M059J (cell line): ENCODE measurements at places on chromosomes 1 and 21.

- no peak for DNase-seq
Measured at GRCh38 chr1:25700626-25701025, 84.0 kb downstream of the MAN1C1 start.

GRCh38 chr1:221039616-221040015 lies 160.4 kb downstream of the HLX start:
- peak; percentile 77 for DNase-seq

DNA sequence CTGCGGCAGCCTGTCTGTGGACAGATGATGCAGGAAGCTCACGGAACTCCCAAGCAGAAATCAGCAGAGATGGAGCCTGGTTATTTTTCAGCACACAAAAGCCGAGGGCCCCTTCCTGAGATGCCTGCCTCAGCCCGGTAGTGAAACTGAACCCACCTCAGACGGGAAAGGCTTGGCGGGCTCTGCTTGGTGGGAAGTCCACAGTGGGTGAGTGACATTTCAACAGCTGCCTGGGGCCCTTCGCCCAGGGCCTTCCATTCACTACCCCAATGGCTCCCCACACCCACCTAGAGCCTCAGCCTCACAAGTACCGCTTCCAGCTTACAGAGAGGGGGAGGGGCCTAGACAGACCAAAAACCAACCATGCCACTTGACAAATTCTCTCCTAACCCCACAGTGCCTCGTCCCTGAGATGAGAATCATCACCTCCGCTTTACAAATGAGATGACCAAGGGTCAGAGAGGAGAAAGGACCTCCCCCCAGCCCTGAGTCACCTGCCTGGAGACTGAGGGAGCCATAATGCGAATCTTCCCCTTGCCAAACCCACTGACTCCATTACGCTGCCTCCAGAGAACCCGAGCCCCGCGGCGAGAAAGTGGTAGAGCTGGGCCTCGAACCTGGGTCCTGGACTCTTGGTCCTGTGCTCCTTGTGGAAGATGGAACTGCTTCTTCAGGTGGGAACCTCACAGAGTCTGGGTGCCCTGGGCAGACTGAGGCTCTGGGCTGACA lies 3.4 kb upstream of the ECE1 start:
- DNase-seq, result no peak

- no peak for DNase-seq
Measured at GRCh38 chr1:247998811-247999210, 14.6 kb upstream of the OR2L5 start.

DNA sequence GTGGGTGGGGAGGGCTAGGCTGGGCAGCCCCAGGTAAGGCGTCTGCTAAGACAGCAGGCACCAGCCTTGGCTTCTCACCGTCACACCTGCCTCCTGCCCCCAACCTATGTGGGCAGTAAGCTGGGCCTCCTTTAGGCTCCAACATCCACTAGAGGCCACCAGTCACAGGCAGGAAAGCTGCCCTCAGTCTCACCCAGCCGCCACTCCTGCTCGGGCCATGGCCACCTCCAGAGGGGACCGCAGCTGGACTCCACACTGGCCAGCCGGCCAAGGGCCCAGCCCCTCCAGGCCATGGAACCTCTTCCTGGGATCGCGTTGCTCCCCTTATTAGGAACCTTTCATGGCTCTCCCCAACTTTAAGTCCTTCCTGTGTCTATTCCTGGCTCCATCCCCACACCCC lies 74.5 kb downstream of the MRPL37 start:
- no peak for DNase-seq

DNA sequence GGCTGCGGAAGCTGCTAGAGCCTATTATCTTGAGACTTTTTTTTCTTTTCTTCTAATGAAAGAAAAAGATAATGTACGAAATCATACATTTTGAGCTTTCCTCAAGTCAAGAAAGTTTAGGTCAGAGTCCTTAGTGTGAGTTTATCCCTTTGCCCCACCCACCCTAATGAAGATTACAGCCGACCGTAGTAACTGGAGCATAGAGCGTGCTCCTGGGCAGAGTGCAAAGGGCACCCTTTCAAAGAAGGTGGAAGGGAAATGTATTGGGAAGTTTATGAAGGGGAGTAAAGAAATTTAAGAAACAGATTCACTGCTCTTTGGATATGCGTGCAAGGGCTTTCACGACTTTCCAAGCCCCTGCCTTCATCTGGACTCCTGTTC lies 17.2 kb downstream of the GNG12 start:
- no peak for DNase-seq

DNA sequence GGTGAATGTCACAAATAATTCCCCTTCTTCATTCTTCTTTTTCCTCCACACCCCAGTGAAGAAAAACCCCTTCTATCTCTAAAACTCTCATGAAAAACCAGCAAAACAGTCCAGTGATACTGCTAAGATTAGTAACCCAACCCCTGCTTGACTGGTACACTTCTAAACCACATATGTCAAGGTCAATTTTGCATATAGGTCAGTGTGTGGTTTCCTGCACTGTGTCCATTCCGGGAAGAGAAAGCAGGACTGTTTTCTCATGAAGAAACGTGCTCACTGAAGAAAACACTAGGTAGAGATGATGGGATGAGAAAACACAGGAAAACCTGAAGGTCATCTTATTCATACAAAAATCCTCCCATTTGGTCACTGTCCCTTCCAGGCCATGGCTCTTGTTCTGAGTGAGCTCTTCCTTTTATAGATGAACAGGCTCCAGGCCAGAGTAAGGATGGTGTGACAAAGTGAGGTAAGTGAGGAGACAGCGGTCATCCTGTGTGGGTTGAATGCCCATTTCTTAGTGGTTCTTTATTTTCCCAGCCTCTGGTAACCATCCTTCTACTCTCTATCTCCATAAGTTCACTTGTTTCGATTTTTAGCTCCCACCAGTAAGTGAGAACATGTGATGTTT lies 122.7 kb downstream of the FASLG start:
- DNase-seq, result peak; percentile 24

DNA sequence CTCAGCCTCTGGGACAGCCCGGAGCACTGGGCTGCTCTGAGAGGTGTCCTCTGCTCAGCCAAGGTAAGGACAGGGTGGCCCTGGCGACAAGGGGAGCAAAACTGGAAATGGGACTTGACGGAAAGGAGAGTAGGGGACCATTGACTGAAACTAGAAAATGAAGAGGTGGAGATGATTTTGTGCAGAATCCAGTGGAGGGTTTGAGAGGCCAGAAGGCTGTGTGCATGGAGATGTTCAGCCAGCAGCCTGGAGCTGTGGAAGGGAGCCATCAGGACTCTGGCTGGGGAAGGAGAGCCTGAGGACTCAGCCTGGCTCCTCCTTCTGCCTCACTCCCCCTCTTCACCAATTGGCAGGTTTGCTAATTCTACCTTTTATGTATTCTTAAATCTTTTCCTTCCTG lies 114.2 kb downstream of the EDEM3 start:
- no peak for DNase-seq

DNA sequence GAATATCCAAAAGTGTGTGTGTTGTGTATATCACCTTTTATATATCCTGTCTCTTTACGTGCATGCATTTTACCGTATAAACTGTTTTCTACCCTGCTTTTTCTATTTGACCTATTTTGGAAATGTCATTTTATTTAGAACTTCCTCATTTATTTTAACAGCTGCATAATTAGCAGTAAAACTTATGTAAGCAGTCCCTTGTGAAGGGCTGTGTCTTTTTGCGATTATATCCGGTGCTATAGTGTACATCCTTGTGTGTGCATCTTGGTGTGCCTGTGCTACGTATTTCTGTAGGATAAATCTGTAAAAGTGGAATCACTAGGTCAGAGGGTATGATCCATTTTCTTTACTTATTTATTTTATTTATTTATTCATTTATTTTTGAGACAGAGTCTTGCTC lies 7.2 kb downstream of the LGALS8 start:
- DNase-seq, result no peak

DNA sequence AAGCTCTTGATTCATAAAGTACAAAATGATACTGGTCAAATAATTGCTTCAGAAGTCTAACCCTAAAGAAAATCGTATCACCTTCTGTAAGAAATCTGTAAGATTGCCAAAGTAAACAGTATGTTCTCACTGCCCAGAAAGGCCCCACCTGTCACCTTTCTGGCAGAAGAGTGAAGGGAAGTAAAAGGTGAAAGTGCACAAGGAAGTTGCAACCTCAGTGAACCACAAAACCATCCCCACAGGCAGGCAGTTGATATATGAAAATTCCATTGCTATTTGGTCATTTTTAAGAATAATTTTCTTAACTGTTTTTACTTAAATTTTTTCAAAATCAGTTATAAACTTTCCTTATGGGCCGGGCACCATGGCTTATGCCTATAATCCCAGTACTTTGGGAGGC lies 48.5 kb upstream of the FBXO28 start:
- DNase-seq, result peak; percentile 72

DNA sequence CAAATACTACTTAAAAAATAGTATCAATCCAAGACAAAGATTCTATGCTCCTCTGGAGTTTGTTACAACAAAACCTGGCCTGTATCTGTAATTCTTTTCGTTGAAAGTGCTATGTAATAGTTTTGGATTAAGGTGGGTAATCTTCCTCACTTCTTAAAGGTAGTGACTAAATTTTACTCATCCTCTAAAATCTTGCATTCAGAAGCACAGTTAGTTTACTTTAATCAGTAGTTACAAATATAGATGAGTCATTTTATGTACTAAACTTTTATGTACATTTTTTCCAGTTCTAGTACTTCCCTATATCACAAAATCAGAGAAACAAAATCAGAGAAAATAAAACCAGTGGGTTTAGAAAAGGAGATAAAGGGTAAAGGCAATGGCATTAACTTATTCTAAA lies 51.3 kb downstream of the ZNHIT6 start:
- DNase-seq, result no peak

GRCh38 chr1:25504706-25505595 lies 38.5 kb upstream of the LDLRAP1 start:
- DNase-seq, result no peak

GRCh38 chr1:247337250-247337746 lies 5.6 kb upstream of the ZNF496 start:
- peak; percentile 52 for DNase-seq

- DNase-seq, result peak; percentile 55
Measured at GRCh38 chr1:156673387-156674121, 3.7 kb downstream of the NES start.

DNA sequence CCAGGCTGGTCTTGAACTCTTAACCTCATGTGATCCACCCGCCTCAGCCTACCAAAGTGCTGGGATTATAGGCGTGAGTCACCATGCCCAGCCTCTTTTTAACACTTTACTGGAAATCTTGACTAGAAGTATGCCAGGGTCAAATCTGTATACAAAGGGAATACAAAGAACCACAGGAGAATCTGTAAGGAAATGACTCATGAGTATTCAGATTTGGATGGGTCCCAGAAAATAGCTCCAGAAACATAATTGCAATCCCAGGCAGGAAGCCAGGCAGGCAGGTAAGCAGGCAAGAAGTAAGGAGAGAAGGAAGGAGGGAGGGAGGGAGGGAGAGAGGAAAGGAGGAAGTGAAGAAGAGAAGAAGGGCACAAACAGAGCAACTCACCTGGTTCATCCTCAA lies 22.8 kb upstream of the TIAM1 start:
- peak; percentile 94 for DNase-seq

- DNase-seq, result peak; percentile 84
Measured at GRCh38 chr1:230350208-230350921, 75.8 kb downstream of the PGBD5 start.

DNA sequence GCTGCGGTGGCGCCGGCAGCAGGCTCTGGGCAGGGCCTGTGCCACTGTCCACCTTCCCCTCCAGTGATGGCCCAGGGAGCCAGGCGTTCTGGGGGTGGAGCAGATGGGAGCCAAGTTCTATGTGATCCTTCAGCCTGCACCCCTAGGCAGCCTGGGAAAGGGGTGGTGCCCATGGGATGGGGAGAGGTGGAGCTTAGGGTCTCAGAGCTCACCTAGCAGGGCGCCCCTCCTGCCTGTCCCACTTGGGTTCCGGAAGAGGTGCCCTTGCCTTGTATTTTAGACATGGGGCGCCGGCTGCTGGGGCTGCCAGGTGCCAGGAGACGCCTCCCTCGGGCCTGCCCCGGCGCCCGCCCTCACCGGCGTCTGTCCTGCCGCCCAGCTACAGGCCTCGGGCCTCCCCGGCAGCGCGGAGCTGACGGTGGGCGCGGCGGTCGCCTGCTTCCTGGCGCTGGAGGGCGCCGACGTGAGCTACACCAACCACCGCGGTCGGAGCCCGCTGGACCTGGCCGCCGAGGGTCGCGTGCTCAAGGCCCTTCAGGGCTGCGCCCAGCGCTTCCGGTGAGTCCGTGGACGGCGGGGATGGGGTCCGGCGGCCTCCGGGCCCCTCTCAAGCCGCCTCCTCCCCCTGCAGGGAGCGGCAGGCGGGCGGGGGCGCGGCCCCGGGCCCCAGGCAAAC lies 3.1 kb upstream of the MMP23B start:
- DNase-seq, result peak; percentile 30

GRCh38 chr21:42672699-42673458 lies 19.5 kb downstream of the PDE9A start:
- DNase-seq, result peak; percentile 85

DNA sequence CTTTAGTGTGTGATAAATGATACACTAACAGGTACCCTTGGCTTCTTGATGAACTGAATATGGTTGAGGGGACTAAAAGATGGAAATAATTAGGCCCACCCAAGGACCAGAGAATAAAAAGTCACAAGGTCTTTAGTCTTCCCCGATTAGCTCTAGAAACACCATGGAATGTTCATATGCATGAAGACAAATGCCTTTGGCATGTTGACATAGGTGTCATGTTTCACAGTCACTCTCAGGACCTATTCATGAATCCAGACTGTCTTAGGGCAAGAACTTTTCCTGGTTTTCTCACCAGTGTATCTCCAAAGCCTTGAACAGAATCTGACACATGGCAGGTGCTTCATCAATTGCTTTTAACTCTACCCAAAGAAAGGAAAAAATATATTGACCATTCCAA lies 412.8 kb downstream of the AJAP1 start:
- DNase-seq, result peak; percentile 1

DNA sequence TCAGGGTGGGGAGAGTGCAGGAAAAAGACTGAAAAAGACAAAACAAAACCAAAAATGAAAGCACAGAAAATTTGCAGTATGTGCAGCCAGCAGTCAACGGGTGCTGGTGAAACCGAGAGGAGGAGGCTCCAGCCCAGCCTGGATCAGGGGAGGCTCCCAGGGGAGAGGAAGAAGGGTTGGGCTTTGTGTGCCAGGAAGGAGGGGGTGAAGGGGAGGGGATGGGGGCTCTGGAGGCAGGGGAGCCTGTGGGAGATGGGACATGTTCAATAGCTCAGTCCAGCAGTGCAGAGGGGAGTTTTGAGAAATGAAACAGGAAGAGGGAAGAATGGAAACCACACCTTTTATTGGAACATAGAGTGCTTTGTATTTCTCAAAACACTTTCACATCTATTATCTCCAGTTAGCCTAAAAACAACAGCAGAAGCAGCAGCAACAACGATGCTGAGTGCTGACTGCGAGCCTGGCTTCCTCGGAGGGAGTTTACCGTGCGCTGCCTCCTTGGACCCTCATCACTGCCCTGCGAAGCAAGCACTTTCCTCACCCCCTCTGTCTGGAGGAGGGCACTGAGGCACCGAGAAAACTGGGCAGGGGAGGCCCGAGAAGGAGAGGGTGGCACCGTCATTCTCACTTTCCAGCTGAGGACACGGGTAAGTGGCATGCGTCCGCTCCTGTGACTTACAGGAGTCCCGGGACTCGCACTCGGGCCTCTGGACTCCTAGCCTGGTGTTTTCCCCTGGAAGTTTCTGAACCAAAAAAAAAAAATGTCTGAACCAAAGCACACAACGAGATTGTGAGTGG lies 62.9 kb downstream of the MDM4 start:
- DNase-seq, result peak; percentile 21
